ENCODE measurements at places on chromosomes 4 and X.

DNA sequence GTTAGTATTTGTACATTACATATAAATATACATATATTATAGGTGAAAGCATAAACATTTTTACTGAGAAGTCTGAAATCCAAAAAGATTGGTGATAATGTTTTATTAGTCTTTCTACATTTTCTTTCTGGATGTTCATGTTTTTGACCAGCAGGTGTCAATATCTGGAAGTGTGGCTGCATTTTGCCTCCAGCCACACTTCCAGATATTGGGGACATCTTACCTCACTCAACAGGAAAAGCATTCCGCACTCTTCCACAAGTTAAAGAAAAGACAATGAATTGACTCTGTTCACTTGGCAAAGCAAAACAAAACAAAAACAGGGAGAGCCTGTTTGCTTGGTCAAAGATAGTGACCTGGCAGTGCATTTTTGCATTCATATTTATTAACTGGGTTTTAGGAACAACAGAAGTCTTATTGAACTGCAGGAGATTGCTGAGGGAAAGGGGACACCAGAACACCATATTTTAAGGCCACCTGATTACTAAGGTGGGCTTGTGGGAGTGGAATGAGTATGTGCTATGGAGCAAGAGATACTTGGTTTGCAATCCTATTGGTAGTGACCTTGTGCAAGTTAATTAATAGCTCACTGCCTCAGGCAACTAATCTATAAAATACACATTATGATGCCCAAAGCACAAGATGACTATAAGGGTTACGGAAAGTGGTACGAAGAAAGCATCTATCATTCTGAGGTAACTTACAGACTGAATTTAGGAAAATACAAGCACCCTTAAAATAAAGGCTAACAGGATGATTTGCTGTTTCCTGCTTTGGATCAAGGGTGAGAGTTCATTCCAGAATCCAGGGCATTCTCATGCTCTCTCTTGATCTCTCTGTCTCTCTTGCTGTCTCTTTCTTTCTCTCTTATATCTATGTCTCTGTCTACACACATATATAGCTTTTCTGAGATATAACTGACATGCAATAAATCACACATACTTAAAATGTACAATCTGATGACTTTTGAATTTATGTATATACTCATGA, 389.9 kb upstream of the EMCN start:
- DNase-seq = no peak

DNA sequence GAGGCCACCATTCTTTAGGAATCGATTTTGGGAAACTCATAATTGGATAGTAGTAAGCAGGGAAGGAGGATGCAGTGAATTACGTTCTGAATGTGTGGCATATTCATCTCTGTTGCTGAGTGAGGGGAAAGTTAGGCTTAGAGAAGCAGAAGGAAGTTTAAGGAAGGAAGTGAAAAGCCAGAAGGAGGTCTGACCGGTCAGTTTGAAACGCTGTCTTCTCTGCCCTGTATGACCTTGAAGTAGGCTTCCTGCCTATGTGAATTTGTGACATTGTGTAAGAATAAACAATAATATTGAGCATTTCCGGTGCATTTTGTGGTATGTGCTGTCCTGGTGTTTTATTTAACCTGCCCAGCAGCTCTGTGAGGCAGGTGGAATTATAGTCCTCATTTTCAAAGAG, 67.3 kb downstream of the PDLIM5 start:
- DNase-seq = no peak

DNA sequence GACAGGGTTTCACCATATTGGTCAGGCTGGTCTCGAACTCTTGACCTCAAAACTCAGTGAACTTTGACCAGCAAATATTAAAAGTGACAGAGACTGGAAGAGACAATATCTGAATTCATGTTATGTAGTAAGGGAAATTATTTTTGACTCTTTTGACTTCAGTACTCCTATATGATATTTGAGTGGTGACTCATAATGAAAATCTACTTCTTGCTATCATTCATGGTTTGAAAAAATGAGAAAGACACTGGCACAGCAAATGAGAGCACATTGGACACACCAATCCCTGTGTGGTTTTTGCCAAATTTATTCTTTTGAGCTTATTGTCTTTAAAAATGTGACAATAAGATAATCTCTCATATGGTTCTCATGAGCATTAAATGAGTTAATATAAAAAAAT, 109.4 kb downstream of the GPM6A start:
- no peak for DNase-seq

DNA sequence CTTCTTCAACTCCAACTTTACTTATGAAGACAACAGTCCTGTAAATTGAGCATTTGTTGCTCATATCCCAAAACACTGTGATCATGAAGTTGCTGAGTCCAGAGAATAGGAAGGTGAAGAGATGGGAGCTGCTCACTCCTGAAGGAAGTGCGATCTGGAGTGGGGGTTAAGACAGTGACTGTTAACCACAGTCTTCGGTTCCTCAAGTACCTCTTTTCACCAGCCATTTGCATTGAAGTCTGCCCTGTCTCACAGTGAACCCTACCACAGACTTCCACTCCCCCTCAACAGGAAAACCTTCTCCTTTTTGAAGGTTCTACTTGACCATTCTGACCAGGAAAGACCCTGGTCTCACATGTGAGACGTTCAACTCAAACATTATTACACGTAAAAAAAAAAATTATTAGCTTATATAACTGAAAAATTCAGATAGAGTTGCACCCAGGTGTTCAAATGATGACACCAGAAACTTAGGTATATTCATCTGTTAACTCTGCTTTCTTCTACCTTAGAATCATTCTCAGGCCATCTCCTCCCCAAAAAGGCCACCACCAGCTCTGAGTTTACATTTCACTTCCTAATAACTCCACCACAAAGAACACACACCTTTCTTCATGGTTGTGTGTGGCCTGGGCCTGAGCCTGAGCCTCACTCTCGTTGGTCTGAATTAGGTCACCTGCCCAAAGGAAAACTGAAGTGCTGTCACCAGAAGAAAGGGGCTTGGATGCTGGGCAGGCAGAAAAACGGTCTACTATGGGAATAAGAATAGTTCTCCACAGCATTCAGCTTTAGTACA, 199.2 kb downstream of the DCTD start:
- no peak for DNase-seq

GRCh38 chr4:8101213-8102075, 57.2 kb downstream of the ABLIM2 start:
- DNase-seq = no peak

DNA sequence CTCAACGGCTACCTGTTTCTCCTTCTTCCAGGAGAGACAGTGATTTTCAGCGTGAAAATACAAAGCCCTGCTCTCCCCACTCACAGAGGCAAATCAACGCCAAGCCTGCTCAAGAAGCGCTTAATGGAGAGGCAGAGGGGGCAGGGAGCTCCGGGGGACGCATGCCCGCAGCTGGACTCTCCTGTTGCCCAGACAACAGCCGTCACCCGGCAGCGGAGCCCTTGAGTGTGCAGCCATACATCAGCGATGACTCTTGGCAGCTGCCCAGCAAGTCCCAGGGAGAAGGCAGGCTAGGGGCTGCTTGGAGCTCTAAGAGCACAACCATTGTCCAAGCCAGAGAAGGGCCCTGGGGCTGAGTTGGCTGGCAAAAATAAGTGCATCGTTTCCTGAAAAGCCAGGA, 71.0 kb upstream of the AFAP1 start:
- DNase-seq = peak; percentile 99

DNA sequence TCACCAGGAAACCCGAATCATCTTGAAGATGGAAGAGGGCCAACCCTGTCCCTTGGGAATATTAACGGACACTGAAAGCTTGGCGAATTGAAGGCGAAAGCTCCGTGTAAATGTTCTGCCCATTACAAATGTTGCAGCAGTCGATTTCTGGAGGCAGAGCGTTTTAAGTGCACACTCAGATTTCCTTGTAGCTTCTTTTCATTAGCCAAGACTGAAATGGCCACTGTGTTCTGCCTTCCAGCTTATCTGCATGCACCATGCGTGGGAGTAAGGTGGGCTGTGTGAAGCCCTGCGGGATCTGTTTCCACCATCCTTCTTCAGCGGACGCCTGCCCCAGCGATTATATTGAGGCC, 1.3 kb downstream of the SMIM20 start:
- DNase-seq = no peak

DNA sequence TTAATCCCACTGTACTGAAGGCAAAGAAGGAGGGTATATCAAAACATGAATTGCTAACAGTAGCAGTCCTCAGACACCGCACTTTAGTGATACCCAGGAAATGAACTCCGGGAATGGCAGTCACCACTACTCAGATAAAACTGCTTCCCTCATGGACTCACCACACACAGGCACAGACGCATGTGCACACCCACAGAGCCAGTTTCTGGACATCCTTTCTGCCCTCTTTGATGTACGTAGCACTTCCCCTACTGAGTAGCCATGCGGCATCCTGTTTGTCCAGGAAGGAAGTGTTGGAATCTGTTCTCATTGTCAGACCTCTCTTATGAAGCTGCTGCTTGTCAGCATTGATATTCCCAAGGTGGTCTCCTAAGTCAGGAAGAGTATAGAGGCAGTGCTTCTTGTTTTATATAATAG, 95.7 kb downstream of the DCLK2 start:
- DNase-seq = no peak

DNA sequence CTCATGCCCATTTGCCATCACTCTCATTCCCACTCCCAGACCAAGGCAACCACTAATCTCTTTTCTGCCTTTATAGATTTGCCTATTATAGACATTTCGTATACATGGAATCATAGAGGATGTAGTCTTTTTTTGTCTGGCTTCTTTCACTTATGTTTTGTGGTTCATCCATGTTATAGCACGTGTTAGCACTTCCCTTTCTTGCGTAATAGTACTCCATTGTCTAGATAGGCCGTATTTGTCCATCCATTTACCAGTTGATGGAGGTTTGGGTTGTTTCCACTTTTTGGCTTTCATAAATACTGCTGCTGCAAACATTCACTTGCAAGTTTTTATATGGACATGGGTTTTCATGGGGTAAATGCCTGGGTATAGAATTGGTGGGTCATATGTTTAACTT, 48.4 kb downstream of the KIF4A start:
- no peak for DNase-seq

GRCh38 chrX:153647461-153648357, 706 bp downstream of the DUSP9 start:
- DNase-seq = no peak

DNA sequence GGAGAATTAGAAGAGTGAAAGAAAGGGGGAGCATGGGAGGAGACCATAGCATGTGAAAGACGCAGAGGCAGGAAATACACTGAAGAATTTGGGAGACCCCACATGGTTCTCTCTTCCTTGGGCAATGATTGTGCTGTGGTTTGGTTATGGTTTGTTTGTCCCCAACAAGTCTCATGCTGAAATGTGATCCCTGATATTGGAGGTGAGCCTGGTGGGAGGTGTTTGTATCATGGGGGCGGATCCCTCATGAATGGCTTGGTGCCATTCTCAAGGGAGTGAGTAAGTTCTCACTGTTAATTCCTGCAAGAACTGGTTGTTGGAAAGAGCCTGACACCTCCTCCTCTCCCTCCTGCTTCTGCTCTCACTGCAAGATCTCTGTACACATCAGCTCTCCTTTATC, 78.6 kb upstream of the RAI2 start:
- DNase-seq = no peak
